ENCODE measurements at places on chromosomes 6 and 20.
A peak's percentile ranks its signal among the peaks of the same experiment; 100 is the strongest.

- DNase-seq = no peak
Observed at GRCh38 chr6:17388365-17388764, 5.0 kb upstream of the CAP2 start.

DNA sequence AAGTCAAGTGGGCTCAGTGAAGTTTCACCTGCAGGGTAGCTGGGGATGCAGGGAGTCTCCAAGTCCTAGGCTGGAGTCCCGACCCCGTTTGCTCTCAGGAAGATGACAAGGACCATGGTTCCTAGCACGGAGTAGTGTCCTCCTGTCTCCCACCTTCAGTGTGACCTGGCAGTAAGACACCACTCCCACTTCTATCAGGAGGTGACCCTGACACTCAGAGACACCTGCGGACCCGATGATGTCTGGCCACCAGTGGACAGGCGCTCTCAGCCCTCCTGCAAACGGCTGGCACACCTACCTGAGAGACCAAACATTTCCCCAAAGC is 1.1 kb downstream of the SOD2 start:
- no peak for DNase-seq

GRCh38 chr6:41549673-41550072 is 3.5 kb downstream of the FOXP4 start:
- no peak for DNase-seq

GRCh38 chr20:62117362-62117646 is 5.0 kb upstream of the LSM14B start:
- DNase-seq = no peak

DNA sequence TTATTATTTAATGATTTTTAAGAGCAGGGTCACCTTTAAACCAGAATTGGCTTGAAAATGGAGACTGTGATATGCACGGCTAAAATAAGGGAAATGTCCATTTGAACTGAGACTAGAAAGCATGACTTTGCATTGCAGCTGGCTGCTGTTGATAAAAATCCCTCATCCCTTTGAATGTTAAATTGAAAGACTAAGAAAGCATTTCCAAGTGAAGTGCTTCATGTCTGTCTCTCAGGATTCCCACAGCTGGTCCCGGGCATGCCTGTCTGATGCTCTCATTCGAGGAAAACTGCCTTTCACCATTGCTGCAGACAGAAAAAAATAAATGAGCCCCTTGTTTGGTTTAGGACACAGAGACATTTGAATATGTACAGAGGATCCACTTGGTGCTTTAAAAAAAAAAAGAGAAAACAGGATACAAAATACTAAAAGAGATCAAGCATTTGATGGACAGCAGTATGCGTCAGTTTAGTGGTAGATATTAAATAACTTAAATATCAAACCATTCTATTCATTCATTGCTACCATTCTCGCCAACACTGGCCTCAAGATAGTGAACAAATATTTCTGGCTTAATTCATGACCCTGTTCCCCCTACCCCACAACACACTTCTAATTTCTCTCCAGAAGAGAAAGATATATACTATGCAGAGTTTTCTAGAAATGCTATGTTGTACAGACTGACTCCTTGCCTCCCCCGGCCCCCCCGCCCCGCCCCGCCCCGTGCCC is 55.0 kb downstream of the TBC1D7 start:
- no peak for DNase-seq

- peak; percentile 5 for DNase-seq
Observed at GRCh38 chr6:160198606-160199211, 59.9 kb downstream of the SLC22A2 start.

- DNase-seq = no peak
Observed at GRCh38 chr20:11922561-11922960, 4.9 kb downstream of the BTBD3 start.

- no peak for DNase-seq
Observed at GRCh38 chr20:45946149-45946970, 11.9 kb downstream of the PCIF1 start.

DNA sequence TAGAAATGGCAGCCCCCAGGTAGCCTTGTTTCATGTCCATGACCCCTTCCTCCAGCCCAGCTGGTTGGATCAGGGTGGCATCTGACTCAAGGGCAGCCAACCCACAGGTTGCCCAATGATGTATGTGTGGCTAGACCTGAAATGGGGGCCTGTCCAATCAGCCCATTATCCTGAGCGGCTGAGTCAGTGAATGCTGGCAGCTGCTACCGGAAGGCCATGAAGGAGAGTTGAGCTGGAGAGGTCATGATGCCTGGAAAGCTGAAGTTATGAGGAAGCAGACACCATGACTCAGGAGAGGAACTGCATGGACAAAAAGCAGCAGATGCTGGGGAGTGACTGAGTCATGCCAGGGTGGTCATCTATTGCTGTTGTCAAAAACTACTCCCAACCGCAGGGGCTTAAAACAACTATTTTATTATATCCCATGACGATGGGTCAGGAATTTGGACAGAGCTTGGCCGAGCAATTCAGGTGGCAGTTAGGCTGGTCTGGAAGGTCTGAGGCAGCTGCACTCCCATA is 67.3 kb downstream of the MDGA1 start:
- peak; percentile 91 for DNase-seq

DNA sequence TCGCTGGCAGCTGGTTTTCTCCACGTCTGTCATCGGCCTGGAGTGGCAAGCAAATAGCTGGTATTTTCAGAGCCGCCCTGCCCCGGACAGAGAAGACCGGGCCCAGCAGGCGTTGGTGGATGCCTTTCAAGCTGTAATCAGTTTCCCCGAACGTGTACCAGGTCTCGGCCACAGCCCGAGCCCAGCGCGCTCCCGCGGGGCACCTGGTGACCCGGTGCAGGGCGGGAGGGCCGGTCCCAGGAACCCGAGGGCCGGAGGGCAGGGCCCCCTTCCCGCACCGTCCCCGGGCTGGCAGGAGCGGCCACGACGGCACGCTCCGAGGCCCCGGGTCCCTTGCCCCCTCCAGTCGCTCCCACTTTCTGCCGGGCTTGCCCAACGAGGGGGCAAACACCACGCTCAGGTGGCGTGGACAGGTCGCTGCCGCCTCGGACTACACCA is 348 bp upstream of the PYGB start:
- no peak for DNase-seq

DNA sequence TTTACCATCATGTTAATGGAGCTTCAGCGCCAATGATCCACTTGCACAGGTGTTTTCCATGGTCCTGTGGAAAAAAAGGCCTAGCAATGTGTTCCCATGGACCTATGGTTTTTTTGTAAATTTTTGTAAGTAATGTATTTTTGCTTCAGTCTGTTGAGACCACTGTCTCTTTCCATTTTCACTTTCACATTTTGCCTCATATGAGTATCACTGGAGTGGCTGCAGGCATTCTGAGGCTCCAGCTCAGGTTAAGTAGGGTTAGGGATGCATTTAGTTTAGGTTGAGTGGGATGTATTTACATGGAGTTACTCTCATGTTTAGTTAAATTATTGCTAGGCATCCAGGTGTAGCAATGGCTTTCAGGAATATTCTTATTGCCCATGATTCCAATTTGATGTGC is 19.2 kb upstream of the LMBRD1 start:
- no peak for DNase-seq

DNA sequence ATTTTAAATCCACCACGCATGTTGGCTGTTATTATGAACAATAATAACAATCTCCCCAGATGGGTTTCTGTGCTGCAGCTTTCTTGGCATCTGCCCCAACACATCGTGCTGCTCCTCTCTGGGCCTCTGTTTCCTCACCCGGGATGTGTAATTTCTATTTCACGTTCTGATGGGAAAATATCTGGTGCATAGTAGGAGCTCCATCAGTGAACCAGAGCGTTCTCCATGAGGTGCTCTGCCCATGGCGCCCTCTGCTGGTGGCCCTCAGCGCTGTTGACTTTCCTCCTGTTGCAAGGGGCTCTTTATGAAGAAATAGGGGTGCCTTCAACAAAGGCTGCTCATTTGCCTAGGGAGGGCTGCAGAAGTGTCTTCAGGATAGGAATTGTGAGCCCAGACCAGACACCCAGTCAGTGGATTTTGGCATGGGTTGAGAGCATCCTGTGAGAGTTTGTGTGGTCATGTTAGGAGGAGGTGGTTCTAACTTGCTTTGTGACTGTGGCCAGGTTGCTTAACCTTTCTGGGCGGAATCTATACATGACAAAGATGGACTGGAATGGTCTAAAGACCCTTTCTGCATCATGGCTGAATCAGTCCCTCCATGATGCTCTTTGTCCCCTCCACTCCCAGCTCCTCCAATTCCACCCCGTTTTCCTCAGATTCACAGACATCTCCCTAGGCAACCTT is 8.1 kb downstream of the SCRT2 start:
- DNase-seq = peak; percentile 70

- DNase-seq = no peak
Observed at GRCh38 chr6:95530176-95530819, 47.0 kb upstream of the MANEA start.

DNA sequence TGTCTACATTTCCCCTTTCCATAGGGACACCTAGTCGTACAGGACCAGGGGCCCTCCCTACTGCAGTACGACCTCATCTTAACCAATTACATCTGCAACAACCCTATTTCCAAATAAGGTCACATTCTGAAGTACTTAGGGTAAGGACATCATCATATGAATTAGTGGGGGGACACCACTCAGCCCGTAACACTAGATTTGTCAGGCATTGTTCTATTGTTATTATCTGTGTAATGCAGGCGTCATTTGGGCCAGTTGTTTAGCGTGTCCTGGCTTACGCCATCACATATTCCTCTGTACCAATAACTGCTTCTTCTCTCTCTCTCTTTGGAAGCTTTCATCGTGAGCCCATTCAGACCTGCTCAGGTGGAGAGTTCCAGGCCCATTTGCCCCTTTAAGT is 89.3 kb downstream of the CAP2 start:
- DNase-seq = no peak

GRCh38 chr20:34337982-34338726 is 24.9 kb upstream of the ITCH start:
- DNase-seq = no peak

GRCh38 chr6:5729813-5730517 is 276.8 kb downstream of the NRN1 start:
- DNase-seq = no peak

GRCh38 chr6:112199001-112199403 is 55.4 kb downstream of the LAMA4 start:
- no peak for DNase-seq

- DNase-seq = no peak
Observed at GRCh38 chr6:13248994-13249393, 79.3 kb downstream of the TBC1D7 start.

GRCh38 chr6:33915134-33915533 is 111.3 kb upstream of the MLN start:
- no peak for DNase-seq

DNA sequence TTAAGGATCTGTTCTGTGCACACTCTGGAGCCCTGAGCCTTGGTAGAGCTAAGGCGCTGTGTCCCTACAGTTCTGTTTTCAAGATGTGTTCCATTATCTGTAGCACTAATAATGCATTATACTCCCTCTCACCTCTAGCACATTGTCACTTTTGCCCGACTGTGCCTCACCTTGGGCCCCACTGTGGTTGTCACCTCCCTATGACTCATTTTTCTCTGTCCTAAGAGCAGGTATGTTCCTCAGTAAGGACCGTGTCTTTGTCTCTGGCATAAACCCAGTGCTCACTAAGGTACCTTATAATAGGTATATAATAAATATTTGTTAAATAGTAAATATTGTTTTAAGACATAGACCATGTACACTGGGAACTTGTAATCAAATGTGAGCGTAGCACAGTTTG is 942.5 kb upstream of the CITED2 start:
- DNase-seq = no peak

DNA sequence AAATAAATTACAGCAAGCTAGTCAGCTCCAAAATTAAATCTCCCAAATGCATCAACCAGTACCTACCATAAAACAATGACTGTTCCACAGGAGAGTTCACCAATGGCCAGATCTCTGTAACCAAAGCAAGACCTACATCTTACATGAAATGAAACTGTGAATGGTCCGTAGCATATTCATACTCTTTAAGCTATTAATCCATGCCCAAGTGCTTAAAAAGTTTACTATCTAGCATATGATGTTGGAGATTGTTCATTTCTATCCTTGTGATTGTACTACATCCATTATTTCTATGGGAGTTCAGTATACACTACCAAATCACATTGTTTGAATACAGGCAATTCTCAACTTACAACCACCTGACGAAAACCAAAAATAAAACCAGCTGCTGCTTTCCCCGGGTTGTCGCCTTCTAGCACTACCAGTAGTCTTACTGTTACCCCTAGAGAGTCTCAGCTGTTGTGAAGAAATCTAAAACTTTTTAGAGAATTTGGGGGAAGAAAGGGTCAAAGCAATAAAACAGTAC is 38.0 kb downstream of the HIVEP2 start:
- no peak for DNase-seq

GRCh38 chr20:2538931-2539720 is 2.8 kb downstream of the TMC2 start:
- DNase-seq = no peak

DNA sequence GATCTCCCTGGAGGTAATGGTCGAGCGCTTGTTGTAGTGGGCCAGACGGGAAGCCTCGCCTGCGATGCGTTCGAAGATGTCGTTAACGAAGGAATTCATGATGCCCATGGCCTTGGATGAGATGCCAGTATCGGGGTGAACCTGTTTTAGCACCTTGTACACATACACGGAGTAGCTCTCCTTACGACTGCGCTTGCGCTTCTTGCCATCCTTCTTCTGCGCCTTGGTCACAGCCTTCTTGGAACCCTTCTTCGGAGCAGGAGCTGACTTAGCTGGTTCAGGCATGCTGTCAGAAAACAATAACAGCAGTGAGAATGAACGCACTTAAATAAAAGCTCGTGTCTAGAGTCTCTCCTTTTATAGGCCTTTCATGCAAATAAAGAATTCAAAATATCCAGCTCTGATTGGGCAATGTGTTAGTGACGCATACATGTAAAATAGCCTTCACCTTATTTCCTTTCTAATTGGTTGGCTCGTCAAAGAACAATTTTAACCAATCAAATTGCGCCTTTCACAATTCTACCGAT is 129.2 kb downstream of the HFE start:
- DNase-seq = peak; percentile 86

DNA sequence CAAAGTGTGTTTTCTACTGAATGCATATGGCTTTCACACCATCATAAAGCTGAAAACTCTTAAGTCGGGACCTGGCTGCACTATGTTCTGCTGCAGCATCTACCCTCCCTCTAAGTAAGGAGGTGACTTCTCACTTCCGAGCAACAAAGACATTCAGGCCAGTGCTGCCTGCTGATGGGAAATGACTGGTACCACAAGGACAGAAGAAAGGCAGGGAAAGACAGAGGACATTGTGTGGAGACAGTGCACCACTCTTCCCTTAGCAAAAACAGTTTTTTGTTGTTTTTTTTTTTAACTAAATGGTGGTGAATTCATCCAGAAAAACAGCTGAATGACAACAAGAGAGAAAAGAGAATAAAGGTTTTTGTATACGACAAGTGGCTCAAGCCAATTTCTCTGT is 81.5 kb downstream of the MAP7 start:
- DNase-seq = no peak

GRCh38 chr6:134391205-134391604 is 73.3 kb upstream of the SGK1 start:
- DNase-seq = no peak

DNA sequence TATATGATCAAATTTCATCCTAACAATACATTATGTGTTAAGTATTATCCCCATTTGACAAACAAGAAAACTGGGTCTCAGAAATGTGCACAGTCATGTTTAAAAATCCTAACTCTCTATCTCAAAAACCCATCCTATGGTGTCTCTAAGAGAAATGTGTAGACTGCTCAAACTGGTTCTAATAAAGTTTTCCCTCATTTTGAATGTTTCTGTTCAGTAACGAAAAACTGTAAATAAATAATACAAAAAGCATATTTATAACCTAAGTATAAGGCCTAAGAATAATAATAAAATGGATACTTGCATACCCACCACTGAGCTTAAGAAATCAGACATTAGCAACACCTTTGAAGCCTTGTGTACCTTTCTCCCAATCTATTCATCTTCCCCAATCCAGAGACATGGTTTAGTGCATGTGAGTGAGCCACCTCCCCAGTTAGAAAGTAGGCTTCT is 39.0 kb downstream of the TNFAIP3 start:
- no peak for DNase-seq

Measured in Calu3 (cell line).